ENCODE measurements at places on chromosomes 4 and X.

DNA sequence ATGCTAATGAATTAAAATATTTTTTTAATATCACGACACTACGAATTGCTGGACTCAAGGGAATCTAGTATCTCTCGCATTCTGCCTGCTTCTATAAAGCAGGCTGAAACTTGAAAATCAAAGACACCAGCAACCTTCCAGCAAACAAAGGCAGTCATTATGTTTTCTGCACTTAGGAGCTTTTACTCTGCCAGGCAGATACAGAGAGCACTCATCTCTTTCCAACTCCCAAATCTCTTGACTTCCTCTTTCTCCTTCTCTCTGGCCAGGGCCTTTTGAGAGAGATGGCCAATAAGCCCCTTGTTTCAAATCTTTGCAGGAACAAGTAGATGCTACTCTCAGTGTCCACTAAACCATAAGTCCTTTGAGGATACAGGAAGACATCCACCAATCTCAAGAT, 95.2 kb upstream of the KLF3 start:
- no peak for DNase-seq

- DNase-seq: no peak
These were observed 56.6 kb upstream of the SCOC start for GRCh38 chr4:140316799-140317198.

- no peak for DNase-seq
These were observed 110.4 kb upstream of the TBC1D9 start for GRCh38 chr4:140866492-140867005.

DNA sequence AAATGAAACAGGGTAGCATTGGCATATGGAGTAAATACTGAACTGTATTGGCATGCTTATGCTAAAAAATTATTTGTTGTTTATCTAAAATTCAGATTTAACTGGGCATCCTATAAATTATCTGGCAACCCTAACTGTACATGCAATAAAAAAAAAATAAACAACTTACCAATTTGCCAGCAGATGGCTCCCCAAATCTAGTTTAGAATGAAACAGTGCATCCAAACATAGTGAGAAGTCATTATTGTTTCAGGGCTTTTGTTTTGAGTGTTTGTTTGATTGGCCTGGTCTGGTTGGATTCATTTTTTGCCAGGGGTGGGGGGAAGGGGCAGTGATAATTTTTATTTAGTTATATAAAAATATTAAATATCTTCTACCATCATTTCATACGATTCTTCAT, 12.8 kb upstream of the NSUN7 start:
- DNase-seq: no peak

GRCh38 chr4:24671849-24672248, 87.5 kb upstream of the DHX15 start:
- no peak for DNase-seq

GRCh38 chrX:15464704-15465103, 28.4 kb downstream of the PIR start:
- no peak for DNase-seq

- DNase-seq: no peak
These were observed 592.0 kb upstream of the GALNTL6 start for GRCh38 chr4:171221181-171221580.

DNA sequence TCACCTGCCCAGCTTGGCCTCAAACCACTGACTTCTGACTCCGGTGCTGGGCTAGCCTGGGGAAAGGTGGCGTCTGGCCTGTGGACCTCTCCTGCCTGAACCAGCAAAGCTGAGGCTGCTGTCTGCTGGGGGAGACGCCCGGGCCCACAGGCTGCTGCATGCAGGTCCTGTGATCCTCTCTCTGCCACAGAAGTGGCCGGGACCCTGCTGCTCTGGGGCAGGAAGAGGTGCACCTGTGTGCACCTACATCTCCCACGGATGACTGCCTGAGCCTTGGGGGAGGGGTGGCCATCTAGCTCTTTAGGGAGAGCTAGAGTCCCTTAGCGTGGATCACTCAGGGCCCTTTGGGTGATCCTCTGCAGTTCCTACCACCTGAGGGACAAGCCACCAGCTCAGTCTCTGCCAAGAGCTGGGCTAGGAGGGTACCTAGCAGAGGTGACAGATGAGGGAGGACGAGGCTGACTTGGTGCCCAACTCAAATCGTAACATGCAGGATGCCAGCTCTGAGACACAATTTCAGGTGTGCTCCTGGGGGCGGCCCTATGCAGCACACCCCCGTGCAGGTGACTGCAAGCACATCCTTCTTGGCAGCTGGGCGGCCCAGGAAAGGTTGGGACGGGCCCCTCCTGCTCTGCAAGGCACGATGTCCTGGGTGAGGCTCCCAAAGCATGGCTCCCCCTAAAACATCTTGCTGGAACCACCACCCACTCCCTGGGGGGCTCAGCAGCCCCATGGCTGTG, 22.5 kb downstream of the LETM1 start:
- DNase-seq: no peak

- no peak for DNase-seq
These were observed 689 bp upstream of the TMA16 start for GRCh38 chr4:163493643-163494359.

DNA sequence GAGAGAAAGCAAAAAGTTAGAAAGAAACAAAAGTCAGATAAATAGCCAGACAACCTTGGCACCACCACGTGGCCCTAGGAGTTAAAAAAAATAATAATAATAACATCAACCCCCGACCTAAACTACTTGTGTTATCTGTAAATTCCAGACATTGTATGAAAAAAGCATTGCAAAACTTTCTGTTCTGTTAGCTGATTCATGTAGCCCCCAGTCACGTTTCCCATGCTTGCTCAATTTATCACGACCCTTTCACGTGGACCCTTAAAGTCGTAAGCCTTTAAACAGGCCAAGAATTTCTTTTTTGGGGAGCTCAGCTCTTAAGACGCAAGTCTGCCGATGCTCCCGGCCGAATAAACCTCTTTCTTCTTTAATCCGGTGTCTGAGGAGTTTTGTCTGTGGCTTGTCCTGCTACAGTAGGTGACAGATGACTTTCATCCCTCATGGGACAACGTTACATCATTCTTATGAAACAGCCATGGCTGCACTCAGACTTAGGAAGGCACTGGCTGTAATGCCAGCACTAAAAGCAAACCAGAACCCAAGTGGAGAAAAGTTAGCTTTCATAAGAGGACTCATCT, 520 bp downstream of the ACOX3 start:
- no peak for DNase-seq

GRCh38 chr4:78687818-78688217, 88.3 kb upstream of the BMP2K start:
- DNase-seq: no peak

DNA sequence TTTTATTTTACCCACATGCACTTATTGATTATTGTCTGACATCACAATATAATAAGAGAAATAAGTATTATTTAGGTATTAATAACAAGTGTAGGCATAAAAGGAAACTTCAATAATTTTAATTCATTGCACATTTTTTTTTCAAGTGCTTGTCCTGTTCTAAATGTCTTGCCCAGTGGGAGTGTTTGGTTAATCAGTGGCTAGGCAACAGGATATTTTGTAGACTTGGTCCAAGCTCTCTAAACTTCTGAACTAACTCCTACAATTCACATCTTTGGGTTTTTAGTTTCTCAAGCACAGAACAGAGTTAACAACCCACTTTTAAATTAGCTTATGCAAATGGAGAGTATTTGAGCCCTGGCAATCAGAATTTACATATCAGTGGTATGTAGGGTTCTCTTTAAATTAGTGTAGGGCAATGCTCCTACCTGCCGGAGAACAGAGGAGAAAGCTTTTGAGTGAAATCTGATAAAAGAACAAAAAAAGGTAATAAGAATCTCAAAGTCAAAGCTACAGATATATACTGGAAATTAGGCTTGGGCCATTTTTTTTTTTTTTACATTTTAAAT, 353.5 kb downstream of the ADGRL3 start:
- no peak for DNase-seq

- no peak for DNase-seq
These were observed 29.5 kb upstream of the XIAP start for GRCh38 chrX:123830309-123830708.

DNA sequence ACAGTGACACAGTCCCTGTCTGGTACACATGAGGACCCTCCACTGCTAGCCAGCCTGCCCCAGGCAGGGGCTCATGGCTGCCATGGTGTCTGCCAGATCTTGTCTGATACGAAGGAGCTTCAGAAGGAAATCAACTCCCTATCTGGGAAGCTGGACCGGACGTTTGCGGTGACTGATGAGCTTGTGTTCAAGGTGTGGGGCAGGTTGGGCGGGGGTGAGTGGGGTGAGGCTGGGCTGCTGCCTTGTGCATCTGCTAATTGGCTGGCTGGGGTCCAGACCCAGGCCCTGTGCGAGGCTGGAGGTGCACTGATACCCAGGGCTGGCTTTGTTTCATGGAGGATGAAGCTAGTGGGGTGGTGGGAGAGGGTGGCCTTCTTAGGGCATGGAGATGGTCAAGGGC, 13.8 kb downstream of the CCDC22 start:
- no peak for DNase-seq

GRCh38 chr4:4730249-4730648, 129.2 kb upstream of the MSX1 start:
- no peak for DNase-seq

DNA sequence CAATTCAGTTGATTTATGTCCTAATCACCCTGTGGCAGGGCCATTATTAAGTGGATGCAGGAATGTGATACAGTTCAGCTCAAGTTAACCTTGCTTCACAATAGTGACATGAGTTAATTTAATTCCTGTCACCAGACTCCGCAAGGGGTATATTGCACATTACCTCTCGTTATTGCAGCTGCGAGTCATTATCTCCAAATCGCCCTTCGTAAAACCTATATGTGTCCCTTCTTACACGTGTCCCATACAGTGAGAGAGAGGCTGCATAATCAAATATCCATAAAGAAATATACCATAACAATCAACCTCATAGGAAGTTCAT, 369.9 kb upstream of the ANXA10 start:
- DNase-seq: no peak

DNA sequence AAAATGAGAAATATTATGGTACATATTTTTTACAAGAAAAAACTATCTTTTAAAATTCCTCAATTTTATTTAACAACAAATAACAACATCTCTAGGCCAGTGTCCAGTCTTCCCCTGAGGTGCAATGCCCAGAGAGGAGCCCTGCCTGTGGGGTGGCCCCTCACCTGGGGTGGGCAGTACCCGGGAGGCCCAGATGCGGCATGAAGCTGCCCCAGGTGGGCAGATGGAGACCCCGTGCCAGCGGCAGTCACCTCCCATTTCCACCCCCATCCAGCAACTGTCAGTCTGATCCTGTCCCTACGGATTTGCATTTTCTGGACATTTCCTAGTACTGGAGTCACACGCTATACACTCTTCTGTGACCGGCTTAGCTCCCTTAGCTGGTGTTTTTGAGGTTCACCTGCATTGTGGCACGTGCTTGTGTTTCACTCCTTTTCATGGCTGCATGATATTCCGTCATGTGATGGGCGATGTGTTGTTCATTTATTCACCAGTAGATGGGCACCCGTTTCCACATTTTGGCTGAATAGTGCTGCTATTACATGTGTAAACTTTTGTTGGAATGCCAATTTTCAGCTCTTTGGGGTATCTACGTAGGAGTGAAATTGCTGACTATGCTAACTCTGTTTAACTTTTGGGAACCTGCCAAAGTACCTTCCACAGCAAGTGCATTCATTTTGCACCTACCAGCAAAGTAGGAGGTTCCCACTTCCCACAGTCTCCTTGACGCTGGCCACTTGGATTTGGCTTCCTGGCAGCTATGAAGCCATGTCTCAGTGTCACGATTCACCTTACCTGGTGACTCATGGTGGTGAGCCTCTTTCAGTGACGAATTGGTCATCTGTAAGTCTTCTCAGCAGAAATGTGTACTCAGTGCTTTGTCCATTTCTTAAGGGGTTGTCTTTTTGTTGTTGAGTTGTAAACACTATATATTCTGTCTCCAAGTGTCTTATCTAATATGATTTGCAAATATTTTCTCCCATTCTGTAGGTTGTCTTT, 11.7 kb upstream of the MAEA start:
- no peak for DNase-seq

DNA sequence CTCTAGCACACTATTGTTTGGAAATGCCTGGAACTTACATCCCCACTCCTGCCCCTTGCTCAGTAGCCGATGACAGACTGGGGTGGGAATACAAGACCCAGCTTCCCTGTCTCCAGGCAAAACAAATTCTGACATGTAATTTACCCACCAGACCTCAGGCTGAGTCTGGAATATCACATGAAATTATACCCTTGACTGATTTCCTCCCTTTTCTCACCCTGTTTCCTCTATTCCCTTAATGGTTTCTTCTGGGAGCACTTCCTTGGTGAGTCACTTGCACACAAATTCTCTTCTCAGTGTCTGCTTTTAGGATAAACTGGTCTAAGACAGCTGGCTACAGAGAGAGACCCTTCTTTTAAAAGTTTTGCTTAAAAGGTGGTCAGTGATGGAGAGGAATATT, 65.8 kb upstream of the DIPK2B start:
- no peak for DNase-seq

DNA sequence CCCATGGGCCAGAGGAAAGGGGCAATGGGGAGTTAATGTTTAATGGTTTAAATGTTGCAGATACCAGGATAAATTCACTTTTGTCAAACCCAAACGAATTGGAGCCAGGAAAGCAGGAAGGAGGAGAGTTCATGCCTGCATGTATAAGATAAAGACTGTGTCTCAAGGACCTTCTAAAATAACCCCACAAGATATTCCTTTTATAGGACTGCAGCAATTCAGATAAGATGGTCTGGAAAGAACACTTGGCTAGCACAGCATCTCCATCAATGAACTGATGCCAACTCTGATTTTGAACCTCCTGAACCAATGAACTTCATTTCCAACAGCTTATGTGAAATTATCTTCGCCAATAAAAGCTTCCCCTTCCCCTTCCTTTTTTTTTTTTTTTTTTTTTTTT, 31.3 kb upstream of the LONRF3 start:
- DNase-seq: no peak

GRCh38 chrX:96551322-96551872, 133.2 kb upstream of the DIAPH2 start:
- no peak for DNase-seq

DNA sequence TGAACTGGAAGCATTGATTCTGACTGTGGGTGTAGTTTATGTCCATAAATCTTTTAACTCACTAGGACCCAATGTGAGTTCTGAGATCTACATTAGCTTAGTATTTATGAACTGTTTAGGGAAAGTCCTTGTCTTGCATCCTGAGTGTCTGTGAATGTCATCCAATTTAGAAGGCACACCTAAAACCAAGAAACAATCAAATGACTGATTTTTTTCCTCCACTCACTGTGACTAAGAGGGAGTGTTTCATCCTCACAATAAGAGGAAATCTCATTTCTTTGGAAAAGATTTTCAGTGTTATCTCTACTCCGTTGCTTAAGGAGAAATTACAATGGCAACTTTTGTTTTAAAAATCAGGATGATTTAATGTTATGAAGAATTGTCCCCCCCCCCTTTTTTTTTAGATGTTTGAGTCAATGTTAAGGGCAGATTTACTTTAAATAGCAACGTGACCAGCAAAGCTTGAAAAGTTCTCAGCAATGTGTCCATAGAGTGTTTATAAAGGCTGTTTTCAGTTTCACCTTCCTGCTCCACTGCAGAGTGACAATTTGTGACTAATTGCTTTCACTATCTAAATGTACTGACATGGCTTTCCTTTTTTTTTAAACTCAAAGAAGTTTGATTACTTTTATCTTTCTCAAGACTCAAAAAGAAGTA, 173.0 kb downstream of the SPCS3 start:
- DNase-seq: no peak

GRCh38 chr4:44319129-44319528, 129.5 kb downstream of the KCTD8 start:
- DNase-seq: no peak

Data from 8988T (cell line).